ENCODE measurements at places on chromosomes 1 and 21. TPM values are rescaled to one million over a fixed set of nuclear protein-coding genes. Genes with fewer than 3 reads are reported as not detected.

GRCh38 chr1:13892198-13892597, 192.2 kb downstream of the PRDM2 start:
- DNase-seq: no peak

GRCh38 chr1:201192261-201192788, 1.7 kb downstream of the IGFN1 start:
- DNase-seq: no peak

DNA sequence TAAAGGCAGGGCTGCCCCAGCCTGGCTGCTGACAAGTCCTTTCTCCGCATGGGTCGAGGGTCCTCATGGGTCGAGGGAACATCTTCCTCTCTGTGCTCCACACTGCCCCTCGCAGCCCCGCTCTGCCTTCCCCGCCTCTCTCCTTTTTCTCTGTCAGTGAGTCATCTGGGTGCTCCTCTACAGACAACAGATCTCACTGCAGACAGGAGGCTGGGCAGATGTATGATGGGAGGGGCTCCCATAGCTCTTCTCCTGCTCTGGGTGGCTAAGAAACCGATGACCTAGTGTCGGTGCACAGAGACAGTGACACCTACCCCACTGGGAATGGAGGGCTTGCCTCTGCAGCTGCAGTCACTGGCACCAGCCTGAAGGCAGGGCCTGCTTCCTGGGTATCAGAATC, 5.5 kb downstream of the KCNA10 start:
- no peak for DNase-seq

DNA sequence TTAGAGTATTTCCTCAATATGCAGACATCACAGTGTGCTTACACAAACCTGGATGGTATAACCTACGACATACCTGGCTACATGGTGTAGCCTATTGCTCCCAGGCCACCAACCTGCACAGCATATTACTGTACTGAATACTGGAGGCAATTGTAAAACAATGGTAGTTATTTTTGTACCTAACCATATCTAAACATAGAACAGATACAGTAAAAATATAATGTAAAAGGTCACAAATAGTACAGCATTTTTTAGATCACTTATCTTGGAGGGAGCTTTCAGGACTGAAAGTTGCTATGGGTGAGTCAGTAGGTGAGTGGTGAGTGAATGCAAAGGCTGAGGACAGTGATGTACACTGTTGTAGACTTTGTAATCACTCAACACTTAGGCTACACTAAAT, 492.3 kb downstream of the MRPL39 start:
- DNase-seq: no peak

- no peak for DNase-seq
Measured at GRCh38 chr1:29387210-29387609, 150.9 kb downstream of the PTPRU start.

GRCh38 chr21:42146273-42146805, 72.6 kb upstream of the ABCG1 start:
- DNase-seq: no peak

DNA sequence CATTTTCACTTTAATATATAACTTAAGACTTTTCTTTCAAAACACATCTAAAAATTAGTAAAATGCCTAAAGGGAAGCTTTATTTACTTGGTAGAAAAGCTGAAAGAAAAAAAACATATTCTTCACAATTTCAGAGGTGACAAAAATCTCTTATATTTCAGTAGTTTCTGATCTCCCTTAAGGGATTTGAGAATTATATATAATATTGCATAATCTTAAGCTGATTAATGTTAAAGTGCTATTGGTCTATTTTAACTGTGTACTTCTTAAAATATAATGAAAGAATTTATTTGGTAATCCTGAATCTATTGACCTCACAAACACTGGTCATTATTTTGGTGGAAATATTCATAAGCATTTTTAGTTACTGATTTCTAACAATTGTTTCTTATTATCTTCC, 1.2 kb upstream of the VPS45 start:
- DNase-seq: no peak

DNA sequence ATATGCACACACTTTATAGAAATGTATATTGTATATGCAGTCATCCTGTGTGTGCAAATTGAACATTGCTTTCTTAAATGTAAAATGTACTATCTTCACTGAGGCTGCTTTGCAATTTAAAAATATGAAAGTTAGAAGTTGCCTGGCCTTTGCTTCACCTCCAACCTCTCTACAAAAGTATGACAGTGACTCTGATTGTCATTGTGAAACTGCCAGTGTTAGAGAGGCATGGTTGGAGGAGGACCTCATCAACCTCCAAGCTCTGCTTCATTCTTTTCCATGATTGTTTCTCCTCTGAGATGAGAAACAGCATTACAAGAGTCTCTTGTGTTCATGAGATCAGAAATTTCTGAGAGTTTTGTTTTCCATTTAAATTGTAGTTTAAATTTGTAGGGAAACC, 185.5 kb downstream of the ZC3H11B start:
- DNase-seq: no peak

DNA sequence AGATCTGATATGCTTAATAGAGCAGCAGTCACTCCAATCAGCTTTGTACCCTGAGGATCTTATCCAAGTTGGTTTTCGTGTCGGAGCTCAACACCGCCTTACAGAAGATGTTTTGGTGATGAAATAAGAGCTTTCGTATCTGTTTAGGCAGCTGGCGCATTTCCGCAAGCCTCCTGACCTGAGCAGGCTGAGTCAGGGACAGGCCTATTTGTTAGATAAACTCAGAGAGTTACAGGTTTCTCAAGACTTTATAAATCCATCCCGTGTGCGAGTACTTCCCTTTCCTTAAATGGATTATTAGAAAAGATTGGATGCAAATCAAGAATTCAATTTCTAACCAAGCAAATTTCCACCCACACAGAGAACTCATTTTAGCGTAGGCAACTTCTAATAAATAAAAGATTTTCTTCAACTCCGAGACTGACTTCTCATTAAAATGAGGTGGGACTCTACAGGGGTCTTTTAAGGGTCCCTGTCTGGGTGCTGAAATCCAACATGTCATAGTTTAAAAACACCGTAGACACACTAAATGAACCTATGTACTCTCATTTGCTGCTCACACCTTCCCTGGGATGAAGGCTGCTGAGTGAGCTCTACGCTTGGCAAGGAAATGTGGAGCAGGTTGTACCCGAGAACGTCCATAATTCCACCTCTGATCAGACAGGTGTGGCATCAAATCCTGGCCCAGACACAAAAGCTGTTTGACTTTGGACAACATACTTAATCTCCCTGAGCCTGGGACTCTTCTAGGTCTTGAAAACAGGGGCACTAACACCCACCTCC, 106.9 kb upstream of the F3 start:
- no peak for DNase-seq

GRCh38 chr1:206654828-206655227, 19.5 kb downstream of the DYRK3 start:
- DNase-seq: no peak

DNA sequence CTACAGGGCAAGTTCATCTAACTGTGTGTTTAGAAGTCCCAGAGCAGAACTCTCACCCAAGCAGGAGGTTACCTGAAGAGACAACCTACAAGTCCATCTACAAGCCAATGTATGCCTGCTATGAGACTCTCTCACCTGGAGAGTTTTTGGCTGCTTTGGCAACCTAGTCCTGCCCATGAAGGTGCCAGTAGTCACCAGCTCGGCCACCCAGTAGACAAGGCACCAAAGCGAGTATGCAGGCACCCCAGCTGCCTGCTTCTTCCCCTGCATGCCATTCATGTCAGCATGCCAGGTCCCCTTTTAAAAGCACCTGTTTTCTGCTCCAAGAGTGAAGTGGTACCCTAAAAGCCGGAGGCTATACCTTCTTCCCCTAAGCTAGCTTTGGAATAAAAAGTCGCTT, 20.2 kb downstream of the RIIAD1 start:
- DNase-seq: no peak

GRCh38 chr1:82225421-82226185, 424.9 kb downstream of the ADGRL2 start:
- DNase-seq: no peak

DNA sequence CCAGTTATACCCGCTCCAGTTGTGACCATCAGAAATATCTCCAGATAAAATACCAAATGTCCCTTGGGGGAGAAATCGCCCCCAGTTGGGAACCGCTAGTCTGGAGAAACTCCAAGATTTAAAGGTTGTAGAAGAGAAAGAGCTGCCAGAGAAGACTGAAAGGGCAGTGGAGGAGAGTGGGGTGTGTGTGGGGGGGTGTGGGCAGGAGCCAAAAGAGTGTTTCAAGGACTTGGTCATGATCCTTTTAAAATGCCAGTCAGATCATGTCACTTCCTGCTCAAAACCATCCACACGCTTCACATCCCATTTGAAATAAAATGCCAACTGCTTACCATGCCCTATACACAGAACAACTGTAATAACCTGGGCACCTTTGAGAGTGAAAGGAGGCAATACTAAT, 3.4 kb upstream of the HEYL start:
- no peak for DNase-seq

DNA sequence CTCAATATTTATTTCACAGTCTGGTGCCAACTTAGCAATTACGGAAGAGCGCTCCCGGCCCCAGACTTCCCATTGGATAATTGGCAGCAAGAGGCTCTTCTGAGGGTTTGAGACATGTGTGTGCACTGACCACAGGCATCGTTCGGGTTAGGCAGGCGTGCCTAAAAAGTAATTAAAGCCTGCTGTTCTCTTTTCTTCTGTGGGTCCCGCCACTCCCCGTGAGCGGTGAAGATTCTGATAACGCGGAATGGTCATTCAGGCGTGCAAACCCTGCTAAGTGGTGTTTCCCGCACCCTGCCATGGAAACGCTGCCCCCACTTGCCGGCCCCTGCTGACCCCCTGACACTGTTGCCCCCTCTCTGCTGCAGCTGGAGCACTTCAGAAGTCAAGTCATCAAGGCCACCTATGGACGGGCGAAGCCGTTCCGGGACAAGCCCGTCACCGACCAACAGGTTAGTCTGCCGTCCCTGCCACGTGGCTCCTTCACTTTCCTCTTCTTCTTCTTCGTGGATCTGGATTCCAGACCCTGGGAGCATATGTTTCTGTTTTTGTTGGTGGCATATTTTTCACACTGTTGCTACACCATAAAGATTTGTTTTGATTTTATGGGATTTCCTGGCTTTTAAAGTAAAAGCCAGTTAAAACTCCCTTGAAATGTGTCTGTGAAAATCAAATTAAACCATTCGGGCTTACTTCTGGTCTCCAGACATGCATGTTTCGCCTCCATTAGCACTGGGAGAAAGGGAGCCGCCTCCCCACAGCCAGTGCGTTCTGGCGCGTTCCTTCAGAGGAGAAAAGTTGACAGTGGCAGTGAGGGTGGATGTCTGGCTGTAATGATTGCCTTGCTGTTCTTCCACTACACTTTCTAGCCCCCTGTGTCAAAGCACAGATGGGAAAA, 79.9 kb downstream of the FHAD1 start:
- DNase-seq: no peak

DNA sequence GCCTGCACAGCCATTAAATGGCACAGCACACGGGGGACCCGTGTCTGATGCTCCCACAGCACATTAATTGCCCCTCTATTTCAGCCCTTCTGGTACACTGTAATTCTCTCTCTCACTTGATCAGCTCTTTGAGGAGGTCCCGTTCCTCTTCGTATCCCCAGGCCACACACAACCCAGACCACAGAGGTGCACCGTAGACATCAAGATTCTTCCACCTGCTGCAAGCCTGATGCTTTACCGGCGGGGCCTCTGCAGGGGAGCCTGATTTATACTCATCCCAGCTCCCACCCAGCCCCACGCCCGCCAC, 759 bp downstream of the SMYD3 start:
- no peak for DNase-seq

DNA sequence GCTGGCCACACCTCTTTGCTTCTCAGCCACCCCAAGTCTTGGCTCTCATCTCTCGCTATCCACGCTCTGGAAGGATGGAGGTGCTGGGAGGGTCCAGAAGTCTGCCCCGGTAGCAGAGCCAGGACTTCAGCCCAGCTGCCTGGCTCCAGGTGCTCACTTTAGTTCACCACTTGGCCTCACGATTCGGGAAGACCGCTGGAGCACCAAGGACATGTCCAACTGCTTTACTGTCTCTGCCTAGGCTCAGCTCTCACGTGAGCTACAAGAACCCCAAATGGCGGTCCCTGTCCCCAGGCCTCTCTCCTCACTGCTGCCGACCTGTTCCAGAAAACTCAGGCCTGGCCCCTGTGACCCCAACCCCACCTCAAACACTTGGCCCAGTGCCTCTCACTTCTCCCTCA, 3.4 kb downstream of the TRIM11 start:
- no peak for DNase-seq

- DNase-seq: no peak
Measured at GRCh38 chr1:203175827-203176241, 208 bp upstream of the MYBPH start.

GRCh38 chr1:161836018-161836417, 69.9 kb downstream of the ATF6 start:
- DNase-seq: no peak

The GSTM1 gene
- total RNA-seq: 112 TPM
